ENCODE measurements at places on chromosomes 16 and 17.

DNA sequence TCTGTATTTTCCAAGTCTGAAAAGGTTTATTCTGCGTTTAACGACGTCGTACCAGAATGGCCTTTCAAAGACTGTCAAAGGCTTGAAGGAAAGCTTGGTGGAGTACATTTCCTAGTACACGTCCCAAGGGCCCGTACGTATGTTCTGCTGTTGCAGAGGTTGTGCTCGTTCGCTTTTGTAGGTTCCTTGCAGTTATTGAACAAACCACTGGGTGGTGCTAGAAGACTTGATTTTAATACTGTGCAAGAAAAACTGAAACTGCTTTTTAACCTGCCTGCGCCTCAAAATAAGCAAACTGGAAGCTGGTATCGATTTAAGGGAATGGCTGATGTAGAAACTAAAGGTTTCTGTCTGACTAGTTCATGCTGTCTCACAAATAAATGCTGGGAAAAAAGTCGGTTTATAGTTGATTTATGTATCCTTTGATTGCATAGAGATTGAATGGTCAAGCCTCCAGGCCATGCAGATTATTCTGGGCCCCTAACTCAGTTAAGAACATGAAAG is 54.6 kb downstream of the USP10 start:
- DNase-seq: peak; percentile 41

DNA sequence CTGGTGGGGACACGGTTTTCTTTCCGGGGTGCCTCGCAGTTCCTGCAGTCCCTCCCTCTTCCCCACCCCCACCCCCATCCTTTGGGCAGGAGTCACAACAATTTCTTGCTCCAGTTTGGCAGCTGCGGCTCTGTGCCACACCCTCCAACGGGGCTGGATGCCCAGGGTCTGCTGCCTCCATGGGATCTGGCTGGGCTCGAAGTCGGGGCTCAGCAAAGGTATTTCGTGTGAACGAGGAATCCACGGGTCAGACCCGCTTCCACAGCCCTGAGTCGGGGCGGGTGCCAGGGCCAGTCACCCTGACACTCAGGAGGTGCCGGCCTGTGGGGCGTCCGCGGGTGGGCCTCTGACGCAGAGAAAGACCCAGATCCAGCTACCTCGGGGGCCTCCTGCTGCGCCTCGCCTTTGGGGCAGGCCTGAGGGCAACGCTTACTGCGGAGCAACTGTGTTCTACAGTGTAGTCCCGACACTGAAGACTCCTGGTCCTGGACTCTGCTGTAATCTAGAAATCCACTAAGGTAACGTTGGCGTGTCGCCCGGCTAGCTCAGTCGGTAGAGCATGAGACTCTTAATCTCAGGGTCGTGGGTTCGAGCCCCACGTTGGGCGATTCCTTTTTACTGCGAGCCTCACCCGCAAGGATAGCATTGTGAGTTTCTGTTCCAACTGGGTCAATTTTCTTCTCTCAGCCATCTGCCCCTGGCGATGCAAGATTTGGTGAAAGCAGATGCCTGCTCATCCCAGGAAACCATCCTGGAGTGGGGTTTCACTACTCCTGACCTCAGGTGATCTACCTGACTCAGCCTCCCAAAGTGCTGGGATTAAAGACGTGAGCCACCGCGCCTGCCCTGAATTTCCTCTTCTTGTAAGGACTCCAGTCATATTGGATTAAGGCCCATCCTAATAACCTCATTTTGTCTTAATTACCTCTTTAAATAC is 12.6 kb upstream of the OR1F1 start:
- DNase-seq: no peak

GRCh38 chr16:84234321-84235241 is 5.2 kb downstream of the KCNG4 start:
- no peak for DNase-seq

DNA sequence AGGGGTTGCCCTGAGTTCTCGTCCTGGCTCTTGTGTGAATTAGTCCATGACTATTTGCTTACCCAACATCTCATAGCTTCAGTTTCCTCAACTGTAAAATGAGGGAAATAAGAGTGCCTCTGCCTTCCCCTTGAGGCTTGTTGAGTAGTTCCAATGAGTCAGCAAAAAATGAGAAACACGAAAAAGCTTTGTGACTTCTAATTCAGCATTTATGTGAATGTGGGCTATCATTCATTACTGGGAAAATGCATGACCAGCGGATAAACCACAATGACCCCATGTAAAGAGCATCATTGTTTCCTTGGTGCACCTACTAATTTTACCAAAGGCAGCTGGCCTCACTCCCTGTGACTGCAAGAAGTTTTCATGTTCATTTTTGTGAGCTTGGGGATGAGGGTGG is 374.6 kb upstream of the HSBP1 start:
- no peak for DNase-seq

DNA sequence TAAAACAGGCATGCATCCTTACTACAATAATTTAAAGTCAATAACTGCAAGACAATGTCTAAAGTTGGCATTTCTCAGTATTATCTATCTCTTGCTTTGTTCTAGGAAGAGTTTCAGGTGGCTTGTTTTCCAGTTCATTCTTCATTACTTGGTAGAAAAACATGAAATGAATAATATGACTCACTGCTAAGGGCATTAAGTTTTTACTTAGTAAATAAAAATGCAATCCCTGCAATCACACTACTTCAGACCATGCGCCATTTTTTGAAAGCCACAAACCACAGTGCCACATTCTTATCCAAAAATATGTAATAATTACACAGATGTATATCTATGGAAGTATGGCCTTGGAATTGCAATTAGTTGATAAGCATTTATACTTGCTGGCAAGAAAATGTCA is 55.4 kb downstream of the CREBBP start:
- no peak for DNase-seq

- DNase-seq: no peak
Observed at GRCh38 chr16:75997606-75998005, 271.3 kb upstream of the CPHXL start.

GRCh38 chr16:63981639-63982038 is 1140.2 kb downstream of the CDH11 start:
- no peak for DNase-seq

DNA sequence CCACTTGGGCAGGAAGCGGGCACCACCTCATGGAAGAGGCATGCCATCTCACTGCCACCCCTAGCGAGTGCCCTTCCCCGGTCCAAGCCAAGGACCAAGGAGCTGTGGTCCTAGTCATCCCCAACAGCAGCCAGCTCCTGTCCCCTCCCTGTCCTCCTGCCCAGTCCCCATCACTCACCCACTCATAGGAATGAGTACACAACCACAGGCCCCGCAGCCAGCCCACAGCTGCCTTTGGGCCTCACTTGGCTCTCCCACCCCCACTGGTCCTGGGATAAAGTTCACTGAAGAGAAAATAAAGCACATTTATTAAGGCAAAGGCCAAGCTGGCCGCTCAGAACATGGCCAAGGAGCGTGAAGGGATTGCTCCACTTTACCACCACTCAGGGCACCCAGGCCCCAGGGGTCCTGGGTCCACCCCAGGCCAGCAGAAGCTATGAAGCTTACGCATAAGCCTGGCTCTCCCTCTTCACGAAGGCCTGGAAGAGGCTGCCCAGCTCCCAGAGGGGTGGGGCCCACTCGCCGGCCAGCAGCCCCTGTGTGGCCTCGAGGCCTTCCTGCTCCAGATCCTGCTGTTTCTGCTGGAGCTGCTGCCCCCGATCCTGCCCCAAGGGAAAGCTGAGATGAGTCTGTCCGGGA is 3.6 kb downstream of the SCRN2 start:
- DNase-seq: no peak

DNA sequence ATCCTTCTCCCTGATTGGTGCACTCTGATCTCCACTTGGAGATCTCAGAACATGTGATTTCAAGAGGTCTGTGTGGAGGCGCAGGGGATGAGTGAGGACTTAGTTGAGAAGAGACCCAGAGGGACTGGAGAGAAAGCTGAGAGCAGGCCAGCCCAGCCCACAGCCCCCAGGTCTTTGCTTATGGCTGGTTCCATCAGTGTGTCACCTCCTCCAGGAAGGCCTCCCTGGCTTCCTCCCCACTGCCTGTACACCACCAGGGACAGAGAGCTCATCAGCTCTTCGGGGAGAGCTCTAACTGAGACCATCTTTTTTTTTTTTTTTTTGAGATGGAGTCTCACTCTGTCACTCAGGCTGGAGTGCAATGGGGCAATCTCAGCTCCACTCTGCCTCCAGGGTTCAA is 3.4 kb downstream of the P2RX1 start:
- no peak for DNase-seq

GRCh38 chr16:1141716-1142115 is 11.2 kb upstream of the CACNA1H start:
- no peak for DNase-seq

GRCh38 chr17:82386881-82387704 is 15.5 kb downstream of the UTS2R start:
- no peak for DNase-seq

- no peak for DNase-seq
Observed at GRCh38 chr16:67154578-67155294, 3.9 kb upstream of the B3GNT9 start.

GRCh38 chr16:80120899-80121521 is 419.8 kb upstream of the DYNLRB2 start:
- no peak for DNase-seq

DNA sequence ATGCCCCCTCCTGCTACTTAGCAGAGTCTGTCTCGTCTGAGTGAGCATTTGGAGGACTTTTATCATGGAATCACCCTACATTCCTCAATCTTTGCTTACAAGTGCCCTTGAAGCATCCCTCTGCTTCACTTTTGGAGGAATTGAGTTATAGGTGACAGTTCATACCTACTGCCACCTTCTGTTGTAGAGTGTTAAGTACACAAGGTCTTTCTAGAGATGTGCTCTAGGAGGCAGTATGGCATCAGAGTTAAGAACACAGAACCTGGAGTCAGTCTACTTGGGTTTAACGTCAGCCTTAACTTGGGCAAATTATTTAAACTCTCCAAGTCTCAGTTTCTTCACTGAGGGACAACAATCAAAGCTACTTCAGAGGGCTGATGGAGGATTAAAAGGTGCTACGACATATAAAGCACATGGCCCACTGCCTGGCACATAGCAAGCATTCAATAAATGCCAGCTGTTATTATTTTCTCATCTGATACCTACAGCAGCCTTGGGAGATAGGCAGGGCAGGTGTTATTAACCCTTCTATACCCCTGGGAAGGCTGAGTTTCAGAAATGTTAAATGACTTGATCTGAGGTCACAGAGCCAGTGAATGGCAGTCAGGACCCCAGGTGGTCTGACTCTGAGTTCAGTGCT is 62.2 kb downstream of the UTP18 start:
- DNase-seq: no peak

DNA sequence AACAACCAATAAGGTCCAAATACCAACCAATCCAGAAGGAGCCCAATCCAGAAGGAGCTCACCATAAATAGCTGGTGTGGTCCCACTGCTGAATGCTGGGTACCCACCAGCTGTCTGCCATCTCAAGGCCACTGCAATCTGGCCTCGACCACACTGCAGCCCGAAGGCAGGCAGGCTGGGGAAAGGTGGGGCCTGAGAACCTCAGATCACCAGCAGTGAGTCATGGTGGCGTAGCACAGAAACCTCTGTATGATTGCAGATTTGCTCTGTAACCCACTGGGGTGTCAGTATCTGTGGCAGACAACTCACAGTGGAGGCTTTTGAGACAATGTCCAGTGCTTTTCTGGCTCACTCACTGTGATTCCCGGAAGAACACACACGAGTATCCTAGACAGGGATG is 14.7 kb upstream of the CMTR2 start:
- DNase-seq: no peak

- DNase-seq: peak; percentile 88
Observed at GRCh38 chr17:58337600-58338453, 9.2 kb upstream of the TSPOAP1 start.

DNA sequence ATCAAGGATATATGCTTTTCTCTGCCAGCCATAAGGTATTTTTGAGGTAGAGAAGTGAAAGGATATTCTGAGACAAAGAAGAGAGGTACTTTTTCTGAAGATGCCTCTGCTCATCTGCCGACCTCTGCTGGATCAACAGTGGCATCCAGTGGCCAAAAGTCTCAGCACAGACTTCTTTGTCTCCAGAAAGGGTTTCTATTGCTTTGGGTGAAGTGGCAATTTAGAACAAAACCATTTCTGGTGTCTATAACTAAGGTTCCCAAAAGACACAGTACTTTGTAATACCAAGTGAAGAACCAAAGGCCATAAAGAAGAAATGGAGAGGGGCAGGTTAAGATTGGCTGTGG is 155.2 kb upstream of the C17orf78 start:
- no peak for DNase-seq

GRCh38 chr16:23035240-23035639 is 114.0 kb downstream of the USP31 start:
- no peak for DNase-seq

GRCh38 chr17:76775021-76775600 is 37.2 kb downstream of the MFSD11 start:
- DNase-seq: no peak

DNA sequence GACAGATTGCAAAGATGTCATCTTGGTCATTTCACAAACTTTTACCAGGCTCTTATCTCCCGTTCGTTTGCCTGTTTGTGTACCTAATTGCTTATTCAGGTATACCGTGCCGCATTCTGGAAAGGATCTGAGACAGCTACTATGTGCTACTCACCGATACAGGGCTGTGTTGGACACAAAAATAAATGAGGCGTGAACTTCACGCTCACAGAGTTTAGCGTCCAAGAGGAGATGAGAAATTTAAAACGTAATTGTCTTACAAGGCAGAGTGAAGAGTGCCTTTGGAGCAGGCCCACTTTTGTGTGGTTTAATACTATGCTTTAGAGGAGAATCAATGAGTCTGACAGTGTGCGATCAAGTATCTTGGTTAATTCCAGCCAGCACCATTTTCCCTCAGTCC is 26.7 kb downstream of the MAF start:
- no peak for DNase-seq

- DNase-seq: no peak
Observed at GRCh38 chr17:57551321-57552079, 193.6 kb downstream of the CCDC182 start.

GRCh38 chr16:59249011-59249410 is 514.9 kb upstream of the GOT2 start:
- no peak for DNase-seq

- no peak for DNase-seq
Observed at GRCh38 chr17:69218986-69219385, 9.6 kb downstream of the ABCA10 start.

DNA sequence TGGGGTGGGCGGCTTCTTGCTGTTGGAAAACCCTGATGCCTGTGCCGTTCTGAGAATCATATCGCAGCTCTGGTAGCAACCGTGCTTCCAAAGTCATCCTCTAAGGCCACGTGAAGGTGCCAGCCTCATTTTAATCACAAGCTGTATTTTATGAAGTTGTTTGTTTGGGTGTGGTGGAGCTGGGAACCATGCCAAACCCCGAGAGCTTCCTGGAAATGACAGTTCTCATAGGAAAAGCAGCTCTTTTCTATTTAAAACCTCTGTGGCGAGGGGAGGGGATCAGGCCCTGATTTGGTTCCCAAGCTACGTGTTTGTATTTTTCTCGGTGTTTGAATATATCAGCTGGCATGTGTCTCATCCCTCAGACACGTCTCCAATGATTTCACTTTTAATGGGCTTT is 21.7 kb downstream of the KNOP1 start:
- no peak for DNase-seq

Data from GF-D8 (cell line).